Activated T-cell treated with anti-CD3 and anti-CD28 coated beads for 4 hours (primary cell): ENCODE measurements at places on chromosomes 3 and 15.

- no peak for DNase-seq
Observed at GRCh38 chr3:139564294-139564861, 24.8 kb upstream of the RBP1 start.

DNA sequence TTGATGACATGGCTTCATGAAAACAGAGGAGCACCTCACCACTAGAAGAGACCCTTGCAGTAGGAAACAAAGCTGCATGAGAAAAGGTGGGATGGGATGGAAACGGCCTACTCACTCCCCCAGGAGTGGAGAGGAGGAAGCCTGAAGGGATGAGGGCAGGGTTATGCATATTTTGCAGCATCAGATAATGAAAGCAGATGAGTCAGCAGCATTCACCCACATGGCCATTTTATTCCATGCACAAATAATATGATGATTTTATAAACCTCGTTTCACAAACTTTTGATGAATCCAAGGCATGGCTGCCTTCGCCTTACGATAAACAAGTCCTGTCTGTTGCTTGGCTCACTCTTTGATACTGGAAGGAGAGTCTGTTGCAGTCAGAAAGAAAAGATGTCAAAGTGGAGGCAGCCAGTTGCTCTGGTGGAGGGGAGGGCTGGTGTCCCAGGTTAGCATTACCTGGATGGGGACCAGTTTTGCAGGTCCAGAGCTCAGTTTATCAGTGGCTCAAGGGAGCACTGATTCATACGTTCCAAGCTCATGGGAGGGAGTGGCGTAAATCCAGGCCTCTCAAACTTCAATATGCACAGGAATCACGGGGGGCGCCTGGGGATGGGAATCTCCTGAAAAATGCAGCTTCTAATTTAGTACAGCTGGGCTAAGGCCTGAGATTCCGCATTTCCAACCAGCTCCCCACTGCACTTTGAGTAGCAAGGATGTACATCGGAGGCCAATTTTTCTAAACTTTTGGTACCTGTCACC is 9.2 kb upstream of the EHD4 start:
- no peak for DNase-seq

- DNase-seq = no peak
Observed at GRCh38 chr3:194130807-194131589, 5.0 kb upstream of the HES1 start.

DNA sequence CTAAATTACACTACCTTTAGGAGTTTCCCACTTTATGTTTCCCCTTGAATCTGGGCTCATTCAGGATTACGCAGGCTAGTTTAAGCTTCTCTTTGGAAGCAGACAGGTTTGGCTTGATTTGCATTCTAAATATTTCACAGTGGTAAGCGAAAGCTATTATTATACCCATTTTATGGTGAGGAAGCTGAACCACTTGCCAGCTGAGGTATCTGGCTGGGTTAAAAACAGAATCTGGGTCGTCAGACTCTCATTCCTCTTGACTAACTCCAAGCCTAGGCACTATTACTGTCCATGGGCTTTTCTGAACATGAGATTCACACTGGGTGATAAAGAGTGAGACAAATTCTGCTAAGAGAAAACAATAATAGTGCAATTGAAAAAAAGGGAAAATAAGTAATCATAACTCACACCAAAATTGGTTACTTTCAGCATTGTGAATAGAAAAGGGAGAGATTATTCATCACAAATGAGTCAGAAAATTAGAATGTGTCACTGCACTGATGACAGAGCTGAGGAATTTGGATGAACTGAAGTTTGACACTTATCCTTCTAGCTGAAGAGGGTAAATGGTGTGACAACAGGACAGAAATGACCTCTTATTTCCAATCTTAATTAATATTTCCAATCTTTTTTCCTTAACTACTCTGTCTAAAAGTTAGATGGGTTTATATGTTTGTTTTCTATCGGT is 211.3 kb downstream of the TIGIT start:
- DNase-seq = no peak

- no peak for DNase-seq
Observed at GRCh38 chr3:61975936-61976335, 397.4 kb downstream of the FEZF2 start.
